Retinal pigment epithelial cell (primary cell): ENCODE measurements at places on chromosomes 11 and 22.
A peak's percentile ranks its signal among the peaks of the same experiment; 100 is the strongest.

GRCh38 chr11:67645521-67646461, 4.7 kb downstream of the ACY3 start:
- no peak for DNase-seq

DNA sequence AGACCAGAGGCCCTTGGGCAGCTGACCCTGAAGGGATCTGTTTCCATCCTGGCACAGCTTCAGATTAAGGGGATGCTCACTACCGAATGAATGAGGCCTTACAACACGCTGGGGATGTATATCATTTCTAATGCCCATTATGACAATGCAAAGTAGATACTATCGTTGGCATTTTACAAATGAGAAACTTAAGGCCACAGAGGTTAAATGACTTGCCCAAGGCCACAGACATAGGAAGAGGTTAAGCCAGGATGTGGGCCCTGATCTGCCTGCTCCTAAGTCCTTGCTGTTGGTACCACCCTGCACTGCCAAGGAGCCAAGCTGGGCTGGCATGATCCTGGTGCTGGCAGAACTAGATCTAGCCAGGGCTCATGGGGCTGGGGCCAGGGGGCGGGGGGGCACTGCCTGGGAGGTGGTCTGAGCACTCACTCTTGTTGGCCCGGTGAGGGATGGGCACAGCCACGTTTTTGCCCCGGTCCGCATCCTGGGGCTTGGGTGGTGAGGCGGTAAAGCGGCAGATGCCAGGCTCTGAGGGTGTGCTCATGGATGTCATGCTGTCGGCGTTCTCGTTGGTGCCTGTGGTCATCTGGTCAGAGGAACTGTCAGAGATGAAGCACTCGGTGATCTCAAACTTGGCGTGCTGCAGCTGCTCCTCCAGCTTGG, 102.8 kb downstream of the CEP164 start:
- DNase-seq = no peak

- peak; percentile 95 for DNase-seq
These were observed 197.1 kb upstream of the ARHGAP20 start for GRCh38 chr11:110909336-110909735.

DNA sequence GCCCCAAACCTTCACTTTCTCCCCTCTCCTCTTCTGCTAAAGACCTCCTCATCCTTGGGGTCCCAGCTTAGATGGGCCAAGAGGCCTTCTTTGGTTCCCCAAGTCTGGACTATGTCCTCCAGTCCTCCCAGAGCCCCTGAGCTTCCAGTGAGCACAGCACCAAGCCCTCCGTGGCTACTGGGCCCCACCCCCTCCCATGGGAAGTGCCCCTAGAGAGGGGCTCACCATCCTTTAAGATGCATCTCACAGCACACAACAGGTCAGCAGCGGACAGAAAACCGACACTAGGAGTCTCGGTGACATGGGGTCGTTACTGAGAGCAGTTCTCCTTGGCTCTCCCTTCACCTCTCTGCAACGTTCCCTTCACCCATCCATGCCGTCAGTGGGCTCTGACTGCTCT, 2.7 kb downstream of the LRRC32 start:
- no peak for DNase-seq

DNA sequence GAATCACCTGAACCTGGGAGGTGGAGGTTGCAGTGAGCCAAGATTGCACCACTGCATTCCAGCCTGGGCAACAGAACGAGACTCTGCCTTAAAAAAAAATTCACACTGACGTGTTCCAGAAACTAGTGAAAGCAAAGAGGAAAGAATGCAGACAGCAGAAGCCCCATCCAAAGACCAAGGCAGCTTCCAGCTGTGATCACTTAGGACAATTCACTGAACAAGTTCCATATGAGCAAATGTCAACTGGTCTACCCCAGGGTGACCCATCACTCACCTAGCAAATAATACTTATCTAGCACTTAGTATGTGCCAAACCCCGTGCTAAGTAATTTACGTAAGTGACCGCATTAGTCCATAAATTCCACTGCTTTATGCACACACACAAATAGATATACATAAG, 138.9 kb downstream of the LARGE1 start:
- no peak for DNase-seq

GRCh38 chr11:67002297-67002913, 20.5 kb upstream of the SYT12 start:
- no peak for DNase-seq

DNA sequence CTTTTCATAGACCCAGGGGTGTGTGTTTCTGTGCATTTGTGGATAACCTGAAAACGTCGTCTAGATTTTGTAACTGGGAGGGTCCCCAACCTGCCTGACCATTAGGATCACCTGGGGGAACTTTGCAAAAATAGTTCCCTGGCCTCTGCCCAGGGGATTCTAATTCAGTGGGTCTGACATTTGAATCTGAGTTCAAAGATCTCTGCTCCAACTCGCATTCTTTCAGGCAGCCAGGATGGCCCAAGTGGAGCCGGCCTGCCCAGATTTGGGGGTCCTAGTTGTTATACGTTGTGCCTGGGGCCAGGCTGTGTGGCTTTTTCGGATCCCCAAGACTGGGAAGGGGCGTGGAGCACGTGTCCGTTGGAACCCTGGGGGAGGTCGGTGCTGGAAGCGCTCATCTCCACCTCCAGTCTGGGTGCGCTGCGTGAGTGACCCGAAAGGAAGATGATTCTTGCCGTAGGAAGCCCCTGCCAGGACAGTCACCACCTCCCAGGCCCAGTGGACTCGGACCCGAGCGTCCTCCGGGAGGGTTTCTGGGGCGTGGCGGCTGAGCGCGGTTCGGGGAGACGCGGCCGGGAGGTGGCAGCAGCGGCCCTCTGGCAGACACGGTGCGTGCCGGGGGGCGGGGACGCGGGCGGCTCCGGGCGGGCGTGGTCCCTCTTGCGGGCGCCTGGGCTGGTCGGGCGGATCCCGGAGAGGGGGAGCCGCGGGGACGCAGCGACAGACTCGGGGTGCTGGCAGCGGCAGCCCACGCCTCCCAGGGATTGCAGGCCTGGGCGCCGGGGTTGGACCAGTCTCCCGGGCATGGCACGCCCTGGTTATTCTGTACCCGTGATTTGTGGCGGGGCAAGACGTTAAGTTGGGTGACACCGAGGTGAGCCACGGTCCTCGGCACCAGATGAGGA, 29.2 kb upstream of the PLET1 start:
- DNase-seq = no peak

- DNase-seq = no peak
These were observed 42.0 kb downstream of the RSF1 start for GRCh38 chr11:77778549-77778948.

GRCh38 chr11:64356498-64357411, 2.2 kb upstream of the RPS6KA4 start:
- DNase-seq = no peak

DNA sequence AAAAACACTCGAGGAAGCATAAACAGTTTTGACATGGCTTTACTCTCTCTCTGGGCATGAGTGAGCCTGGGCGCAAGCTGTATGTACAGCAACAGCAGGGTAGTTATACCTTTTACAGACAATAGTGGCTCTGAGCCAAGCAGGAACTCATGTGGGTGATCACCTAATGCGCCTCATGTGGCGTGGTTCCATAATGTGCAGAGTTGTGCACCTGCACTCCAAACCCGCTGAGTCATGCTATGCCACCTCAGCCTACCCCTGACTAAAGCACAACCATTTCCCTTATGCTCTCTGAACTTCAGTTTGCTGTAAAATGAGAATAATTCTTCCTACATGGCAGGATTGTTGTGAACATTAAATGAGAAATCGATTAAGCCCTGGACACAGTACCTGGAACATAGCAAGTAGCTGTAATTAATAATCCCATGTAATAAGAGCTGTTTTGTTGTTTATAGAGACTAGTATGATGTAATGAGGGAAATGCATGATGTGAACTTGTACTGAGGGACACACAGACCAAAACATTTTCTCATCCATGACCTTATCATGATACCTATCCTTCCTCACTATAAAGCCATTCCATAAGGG, 71.6 kb downstream of the CCDC34 start:
- no peak for DNase-seq

DNA sequence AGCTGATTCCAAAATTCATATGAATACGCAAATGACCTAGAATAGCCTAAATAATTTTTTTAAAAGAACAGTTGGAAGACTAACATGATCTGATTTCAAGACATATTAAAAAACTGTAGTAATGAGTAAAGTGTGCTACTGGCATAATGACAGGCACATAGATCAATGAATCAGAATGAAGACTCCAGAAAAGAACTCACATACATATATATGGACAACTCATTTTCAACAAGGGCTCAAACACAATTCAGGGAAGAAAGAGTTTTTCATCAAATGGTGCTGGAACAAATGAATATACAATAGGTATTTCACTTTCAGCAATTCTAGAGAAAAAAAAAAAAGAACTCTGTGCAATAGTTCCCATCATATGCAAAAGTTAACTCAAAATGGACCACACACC, 33.7 kb downstream of the BTBD10 start:
- DNase-seq = no peak

DNA sequence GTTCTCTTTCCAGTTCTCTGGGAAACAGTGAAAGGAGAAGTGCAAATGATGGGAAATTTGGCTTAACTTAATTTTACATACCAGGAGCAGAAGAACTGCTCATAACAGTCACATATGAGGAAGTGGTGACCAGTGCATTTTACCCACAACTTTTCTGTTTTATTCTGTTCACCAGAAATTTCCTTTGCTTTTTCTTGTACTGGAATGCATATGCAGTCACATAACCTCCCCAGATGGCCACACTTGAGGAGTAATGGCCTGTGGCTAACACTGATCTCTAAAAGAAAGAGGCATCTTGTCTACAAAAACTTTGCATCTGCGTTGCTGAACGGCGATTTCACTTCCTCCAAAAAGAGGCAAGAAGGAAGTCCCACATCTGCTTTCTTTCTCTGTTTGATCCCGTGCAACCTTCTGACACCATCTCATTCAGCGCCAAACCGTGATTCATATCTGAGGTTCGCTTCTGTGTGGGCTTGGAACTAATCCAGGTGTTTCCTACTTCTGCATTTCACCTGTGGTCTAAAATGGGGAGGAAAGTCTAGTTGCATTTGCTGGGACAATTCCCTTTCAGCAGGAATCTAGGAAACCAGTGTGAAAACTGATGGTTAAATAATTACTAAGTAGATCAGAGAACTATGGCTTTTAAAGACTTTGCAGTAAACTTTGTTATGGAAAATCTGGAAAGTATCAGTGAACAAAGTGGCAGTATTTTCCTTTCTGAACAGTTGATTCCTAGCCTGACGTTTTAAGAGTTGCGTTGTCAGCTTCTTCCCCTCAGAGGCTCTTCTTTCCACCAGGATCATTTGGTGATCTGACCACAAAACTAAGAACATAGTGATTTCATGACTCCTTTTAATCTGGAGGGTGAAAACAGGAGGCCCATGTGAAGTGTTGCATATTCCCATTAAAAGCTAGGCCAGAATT, 4.2 kb upstream of the MPEG1 start:
- DNase-seq = no peak

GRCh38 chr11:12783765-12784164, 109.5 kb downstream of the TEAD1 start:
- no peak for DNase-seq

DNA sequence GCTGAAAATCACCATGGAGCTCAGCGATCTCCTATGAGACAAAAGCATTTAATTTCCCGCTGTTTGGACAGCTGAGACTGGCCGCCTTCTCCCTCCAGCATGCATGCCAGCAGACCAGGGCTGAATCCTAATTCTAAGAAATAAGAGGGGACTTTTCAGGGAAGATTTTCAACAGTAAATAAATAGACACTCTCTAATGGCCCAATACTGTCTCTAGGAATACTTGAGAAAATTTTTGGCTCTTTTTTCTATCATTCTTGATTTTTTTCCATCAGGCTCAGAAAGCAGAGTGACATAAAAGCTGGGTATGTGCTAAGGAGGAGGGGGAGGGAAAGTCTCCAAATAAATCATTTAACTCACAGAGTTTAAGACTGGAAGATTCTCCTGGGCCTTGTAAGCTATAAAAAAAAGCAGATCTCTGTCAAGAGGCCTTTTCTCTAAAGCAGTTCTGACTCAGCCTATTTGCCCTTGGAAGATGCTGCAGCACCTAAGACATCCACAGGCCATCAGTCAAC, 17.6 kb upstream of the SPON1 start:
- DNase-seq = no peak
